DND-41 (cell line): ENCODE measurements at places on chromosomes 6 and 20.

GRCh38 chr6:102742028-102742427 is 1348.5 kb downstream of the GRIK2 start:
- H3K36me3 ChIP-seq, result no peaks in the 10 kb centered on the region
- no peak overlapping the region for H3K27ac ChIP-seq
- no peak overlapping the region for H3K4me3 ChIP-seq
- H3K27me3 ChIP-seq, result no peaks in the 10 kb centered on the region

DNA sequence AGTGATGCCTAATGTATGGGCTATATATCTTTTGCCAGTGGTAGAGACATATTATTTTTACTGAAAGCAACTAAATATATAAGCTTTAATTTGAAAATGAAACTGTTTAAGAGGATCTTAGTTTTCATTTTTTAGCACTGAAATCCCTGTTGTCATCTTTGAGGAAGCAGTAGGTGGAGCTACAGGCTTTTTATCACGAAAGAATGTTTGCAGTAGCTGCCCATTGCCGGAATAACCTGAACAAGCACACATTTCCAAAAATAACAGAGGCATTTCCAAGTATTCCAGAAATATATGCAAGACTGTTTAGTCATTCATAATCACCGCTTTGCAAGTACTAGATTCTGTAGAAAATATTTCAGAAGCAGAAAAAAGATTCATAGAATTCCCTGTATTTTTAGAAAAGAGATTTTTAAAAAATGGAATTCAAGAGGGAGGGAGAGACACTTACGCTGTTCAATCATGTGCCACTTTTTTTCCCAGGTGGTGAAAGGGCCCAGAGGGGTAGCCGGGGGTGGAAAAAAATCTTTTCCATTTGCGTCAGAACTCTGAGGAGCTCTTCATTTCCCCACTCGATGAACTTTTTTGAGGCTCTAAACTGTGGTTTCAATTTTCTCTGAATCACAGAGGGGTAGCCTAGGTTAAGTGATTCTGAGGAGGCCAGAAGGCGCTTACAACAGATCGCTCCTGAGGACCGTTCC is 142.5 kb upstream of the FERMT1 start:
- H3K4me3 ChIP-seq, result no peak overlapping the region
- H3K27ac ChIP-seq, result no peak overlapping the region
- no peaks in the 10 kb centered on the region for H3K4me1 ChIP-seq
- H3K36me3 ChIP-seq, result no peaks in the 10 kb centered on the region

DNA sequence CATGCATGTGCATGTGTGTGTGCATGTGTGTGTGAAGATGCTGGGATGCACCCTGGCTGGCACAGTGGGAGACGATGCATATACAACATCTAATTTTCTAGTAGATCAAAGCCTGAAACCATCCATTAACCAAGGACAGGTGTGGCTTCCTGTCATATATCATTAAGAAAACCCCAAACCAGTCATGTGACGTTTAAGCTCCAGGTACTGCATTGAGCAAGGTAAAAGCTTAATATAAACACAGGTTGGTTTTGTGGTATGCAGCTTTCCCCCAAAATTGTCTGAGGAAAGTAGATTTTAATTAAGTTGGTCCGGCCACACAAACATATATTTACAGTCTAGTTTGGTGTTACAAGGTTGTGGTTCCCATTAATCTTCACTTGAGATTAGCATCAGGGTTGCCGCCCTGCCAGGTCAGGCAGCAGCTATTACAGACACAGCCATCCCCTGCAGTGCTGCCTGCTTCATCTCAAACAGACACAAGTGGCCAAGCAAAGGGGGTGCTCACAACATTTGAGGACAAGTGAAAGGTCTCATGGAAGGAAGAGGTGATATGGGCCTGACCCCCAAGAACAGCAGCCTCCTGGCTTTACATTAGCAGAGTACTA is 48.6 kb upstream of the NAA20 start:
- H3K4me1 ChIP-seq, result no peaks in the 10 kb centered on the region
- H3K4me3 ChIP-seq, result no peak overlapping the region
- no peak for DNase-seq
- H3K27me3 ChIP-seq, result no peaks in the 10 kb centered on the region
- H3K36me3 ChIP-seq, result no peaks in the 10 kb centered on the region

DNA sequence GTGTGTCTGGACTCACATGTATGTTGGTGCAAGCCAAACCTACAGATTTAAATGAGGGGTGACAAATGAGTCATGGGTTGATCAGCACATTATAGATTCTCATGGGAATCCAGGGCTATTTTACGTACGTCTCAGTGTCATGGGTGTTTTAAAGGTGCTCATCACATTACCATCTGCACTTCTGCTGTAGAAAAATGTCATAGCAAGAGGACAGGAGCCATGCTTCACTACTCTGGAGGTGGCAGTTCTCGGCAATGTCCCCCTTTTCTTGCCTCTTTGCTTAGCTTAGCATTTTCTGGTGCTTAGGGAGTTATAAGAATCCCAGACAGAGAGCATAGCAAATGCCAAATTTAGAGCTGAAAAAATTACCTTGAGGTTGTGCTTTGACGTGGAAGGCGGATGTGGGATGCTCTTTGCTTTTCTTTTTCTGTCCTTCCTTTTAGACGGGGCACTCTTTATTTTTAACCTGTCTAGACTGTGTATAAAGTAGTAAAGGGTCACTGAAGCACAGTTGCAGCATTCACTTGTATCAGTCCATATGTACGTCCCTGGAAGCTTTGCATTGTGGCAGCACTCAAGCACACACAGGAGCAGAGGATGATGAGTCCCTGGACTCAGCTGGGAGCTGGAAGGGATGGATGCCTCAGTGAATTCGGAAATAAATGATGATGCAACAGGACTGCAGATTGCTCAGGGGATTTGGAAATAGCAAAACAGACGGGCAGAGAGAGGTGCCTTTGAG is 139.7 kb downstream of the SYNDIG1 start:
- H3K4me3 ChIP-seq, result no peak overlapping the region
- H3K36me3 ChIP-seq, result no peaks in the 10 kb centered on the region
- no peak for DNase-seq
- no peak overlapping the region for H3K27ac ChIP-seq
- H3K27me3 ChIP-seq, result no peaks in the 10 kb centered on the region
- peaks cover 8% of the 10 kb centered on the region; the same call in 1 of the 2 replicates for H3K4me1 ChIP-seq

- H3K36me3 ChIP-seq, result no peaks in the 10 kb centered on the region
- H3K4me3 ChIP-seq, result no peak overlapping the region
- no peaks in the 10 kb centered on the region for H3K4me1 ChIP-seq
- no peaks in the 10 kb centered on the region for H3K27me3 ChIP-seq
- no peak for DNase-seq
Measured at GRCh38 chr6:12479451-12479850, 189.3 kb downstream of the EDN1 start.

DNA sequence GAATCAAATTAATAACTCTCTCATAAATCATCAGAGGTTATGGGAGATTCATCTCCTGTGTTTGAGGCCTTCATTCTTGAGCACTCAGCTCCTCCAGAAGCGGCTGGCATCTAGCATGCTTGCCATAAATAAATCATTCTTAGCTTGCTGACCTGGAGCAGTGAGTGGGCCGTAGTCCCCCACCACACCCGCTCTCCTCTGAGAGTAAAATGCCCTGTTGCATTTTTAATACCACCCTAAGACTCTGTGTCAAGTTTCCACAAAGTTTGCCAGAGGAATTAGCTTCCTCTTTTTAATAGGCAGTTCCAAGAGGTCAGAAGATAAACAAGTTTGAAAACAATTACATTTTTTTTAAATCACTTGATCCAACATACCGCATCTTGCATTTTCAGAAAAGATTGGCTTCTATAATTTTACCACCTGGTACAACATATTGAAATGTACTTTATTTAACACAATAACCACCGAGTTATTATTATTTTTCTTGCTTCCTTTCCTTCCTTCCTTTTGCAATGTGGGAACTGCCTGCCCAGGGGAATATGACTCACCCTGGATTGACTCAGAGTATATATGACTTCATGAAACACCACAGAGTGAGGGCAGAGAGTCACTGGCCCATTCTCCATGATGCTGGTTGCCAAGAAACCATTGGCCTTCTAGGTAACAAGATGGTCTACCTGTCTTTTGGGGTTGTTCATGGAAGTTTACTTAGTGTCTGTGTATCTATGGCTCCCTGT is 29.4 kb upstream of the CLIC5 start:
- DNase-seq, result no peak
- H3K36me3 ChIP-seq, result no peaks in the 10 kb centered on the region
- no peaks in the 10 kb centered on the region for H3K4me1 ChIP-seq

DNA sequence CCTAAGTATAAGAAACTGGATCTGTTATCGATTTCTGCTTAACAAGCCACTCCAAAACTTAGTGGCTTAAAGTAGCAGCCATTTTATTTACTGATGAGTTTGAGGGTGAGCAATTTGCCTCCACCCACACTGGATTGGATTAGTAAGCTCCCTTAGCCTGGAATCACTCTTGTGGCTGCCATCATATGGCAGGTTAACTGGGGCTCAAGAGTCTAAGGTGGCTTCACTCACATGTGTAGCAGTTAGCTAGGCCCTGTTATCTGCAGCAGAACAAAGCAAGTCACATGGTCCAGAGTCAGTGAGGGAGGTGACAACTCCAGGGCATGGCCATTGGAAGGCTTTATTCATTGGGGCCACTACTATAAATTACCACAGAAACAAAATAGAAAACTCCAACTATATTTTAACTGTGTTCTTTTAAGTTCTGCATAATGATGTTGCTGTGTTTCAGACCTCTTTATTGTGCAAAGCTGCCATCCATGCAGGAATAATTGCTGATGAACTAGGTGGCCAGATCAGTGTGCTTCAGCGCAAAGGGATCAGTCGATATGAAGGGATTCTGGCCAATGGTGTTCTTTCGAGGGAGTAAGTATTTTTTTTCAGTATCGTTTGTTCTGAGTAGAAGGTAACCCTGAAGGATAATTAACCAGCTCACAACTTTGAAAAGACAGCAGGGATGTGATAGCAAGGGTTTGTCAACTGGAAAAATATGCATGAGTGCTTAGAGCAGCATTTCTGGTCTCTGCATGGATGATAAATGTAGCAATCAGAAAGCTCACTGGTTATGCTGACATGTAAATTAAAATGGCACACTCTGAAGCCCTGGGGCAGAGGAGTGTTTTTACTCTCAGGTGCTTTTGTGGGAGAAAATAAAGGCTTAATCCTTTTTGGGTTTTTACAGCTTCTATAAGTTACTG is 49.6 kb downstream of the DCBLD1 start:
- no peak overlapping the region for H3K27ac ChIP-seq
- peaks cover 8% of the 10 kb centered on the region for H3K27me3 ChIP-seq
- no peak overlapping the region for H3K4me3 ChIP-seq

DNA sequence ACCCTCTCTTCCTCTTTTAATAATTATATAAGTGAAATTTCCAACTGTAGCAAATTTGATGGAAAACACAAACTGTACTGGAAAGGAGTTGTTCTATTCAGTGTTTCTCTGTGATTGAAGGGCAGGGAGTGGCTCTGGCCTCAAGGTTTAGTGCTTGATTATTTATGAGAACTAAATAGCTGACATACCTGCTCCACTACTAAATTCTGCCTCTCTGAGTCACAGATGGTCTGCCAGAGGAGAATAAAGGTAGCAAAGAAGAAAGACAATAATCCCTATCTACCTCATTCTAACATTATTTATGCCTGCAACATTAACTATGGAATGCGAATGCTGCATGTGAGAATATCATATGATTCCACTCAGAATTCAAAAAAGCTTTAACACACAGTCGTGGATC is 9.3 kb downstream of the BMP5 start:
- H3K36me3 ChIP-seq, result no peaks in the 10 kb centered on the region
- DNase-seq, result no peak
- no peak overlapping the region for H3K27ac ChIP-seq
- no peaks in the 10 kb centered on the region for H3K4me1 ChIP-seq
- no peaks in the 10 kb centered on the region for H3K27me3 ChIP-seq

- H3K27ac ChIP-seq, result no peak overlapping the region
- no peaks in the 10 kb centered on the region for H3K36me3 ChIP-seq
- H3K4me1 ChIP-seq, result no peaks in the 10 kb centered on the region
- no peaks in the 10 kb centered on the region for H3K27me3 ChIP-seq
- no peak overlapping the region for H3K4me3 ChIP-seq
Measured at GRCh38 chr6:13375360-13375878, 47.1 kb upstream of the TBC1D7 start.

DNA sequence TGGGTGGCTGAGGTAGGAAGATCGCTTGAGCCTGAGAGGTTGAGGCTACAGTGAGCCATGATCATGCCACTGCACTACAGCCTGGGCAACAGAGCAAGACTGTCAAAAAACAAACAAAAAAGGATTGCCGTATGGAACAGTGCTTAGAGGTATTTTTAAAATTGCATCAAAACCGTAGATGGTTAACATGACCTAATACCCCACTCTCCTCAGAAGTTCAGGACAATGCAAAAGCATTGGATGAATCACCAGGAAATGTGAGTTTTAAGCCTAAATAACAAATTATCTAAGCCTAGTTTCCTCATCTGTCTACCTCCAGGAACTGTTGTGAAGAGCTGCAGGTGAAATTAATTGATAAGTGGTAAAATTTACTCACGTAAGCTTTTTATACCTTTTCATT is 123.8 kb upstream of the ID4 start:
- H3K4me3 ChIP-seq, result no peak overlapping the region
- no peak overlapping the region for H3K27ac ChIP-seq
- no peaks in the 10 kb centered on the region for H3K4me1 ChIP-seq
- H3K36me3 ChIP-seq, result no peaks in the 10 kb centered on the region

DNA sequence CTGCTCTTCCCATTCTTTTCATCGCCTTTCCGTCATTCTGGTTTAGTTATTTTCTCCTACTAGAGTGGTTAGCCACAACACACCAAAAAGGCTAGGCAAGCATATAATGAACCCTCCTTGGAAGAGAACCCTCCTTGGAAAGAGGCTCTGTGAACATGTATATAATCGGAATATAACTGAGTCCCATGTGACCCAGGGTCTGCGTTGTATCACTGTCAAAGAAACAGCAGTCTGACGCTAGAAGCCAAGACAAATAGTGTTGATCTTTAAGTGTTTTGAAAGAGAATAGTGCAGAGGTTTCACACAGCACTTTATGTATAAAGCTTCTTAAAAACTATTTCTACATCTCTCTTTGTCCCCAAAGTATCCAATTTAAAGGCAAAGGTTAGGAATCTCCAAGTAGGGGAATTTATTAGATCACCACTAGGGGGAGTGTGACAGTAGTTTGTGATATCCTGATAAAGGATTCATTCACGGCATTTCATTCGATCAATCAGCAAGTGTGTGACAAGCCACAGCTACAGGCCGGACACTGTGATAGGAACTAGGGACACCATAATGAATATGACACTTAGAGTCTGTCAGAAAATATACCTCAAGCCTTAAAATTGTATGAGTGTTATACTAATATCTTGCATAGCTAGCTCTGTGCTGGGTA is 395.3 kb downstream of the CD109 start:
- no peaks in the 10 kb centered on the region for H3K4me1 ChIP-seq
- DNase-seq, result no peak
- no peaks in the 10 kb centered on the region for H3K27me3 ChIP-seq
- no peak overlapping the region for H3K27ac ChIP-seq
- H3K36me3 ChIP-seq, result no peaks in the 10 kb centered on the region

- H3K4me1 ChIP-seq, result no peaks in the 10 kb centered on the region
- no peaks in the 10 kb centered on the region for H3K36me3 ChIP-seq
- no peaks in the 10 kb centered on the region for H3K27me3 ChIP-seq
- no peak overlapping the region for H3K27ac ChIP-seq
Measured at GRCh38 chr6:48893048-48893447, 570.0 kb downstream of the MMUT start.

GRCh38 chr6:87473419-87473903 is 687 bp downstream of the SLC35A1 start:
- peak; percentile 58 for DNase-seq
- no peaks in the 10 kb centered on the region for H3K36me3 ChIP-seq
- H3K4me3 ChIP-seq, result peak overlapping the region; percentile 59
- H3K27ac ChIP-seq, result peak overlapping the region; percentile 83
- H3K27me3 ChIP-seq, result no peaks in the 10 kb centered on the region

- no peak overlapping the region for H3K4me3 ChIP-seq
- no peak overlapping the region for H3K27ac ChIP-seq
- no peaks in the 10 kb centered on the region for H3K27me3 ChIP-seq
- H3K4me1 ChIP-seq, result no peaks in the 10 kb centered on the region
- no peak for DNase-seq
- H3K36me3 ChIP-seq, result no peaks in the 10 kb centered on the region
Measured at GRCh38 chr6:88442737-88443136, 276.6 kb upstream of the CNR1 start.
